ENCODE measurements at places on chromosomes 2 and 18.

- DNase-seq, result no peak
Measured at GRCh38 chr18:63405986-63406385, 16.3 kb downstream of the VPS4B start.

DNA sequence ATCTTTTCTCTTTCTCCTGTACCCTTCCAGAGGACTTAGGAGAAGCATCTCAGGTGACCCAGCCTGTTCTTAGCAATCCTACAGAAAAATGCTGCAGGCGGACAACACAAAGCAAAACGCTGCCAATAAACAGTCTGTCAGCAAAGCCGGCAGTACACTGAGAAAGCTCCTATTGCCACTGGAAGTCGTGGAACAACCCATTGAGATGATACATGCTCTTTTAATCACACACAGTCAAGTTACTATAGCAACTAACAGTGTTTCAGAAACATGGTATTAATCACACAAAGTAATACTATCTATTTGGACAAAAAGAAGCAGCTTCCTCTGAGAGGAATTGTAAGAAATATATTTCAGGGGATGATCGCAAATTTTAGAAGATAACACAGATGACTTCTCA, 10.5 kb downstream of the CTLA4 start:
- DNase-seq, result no peak

DNA sequence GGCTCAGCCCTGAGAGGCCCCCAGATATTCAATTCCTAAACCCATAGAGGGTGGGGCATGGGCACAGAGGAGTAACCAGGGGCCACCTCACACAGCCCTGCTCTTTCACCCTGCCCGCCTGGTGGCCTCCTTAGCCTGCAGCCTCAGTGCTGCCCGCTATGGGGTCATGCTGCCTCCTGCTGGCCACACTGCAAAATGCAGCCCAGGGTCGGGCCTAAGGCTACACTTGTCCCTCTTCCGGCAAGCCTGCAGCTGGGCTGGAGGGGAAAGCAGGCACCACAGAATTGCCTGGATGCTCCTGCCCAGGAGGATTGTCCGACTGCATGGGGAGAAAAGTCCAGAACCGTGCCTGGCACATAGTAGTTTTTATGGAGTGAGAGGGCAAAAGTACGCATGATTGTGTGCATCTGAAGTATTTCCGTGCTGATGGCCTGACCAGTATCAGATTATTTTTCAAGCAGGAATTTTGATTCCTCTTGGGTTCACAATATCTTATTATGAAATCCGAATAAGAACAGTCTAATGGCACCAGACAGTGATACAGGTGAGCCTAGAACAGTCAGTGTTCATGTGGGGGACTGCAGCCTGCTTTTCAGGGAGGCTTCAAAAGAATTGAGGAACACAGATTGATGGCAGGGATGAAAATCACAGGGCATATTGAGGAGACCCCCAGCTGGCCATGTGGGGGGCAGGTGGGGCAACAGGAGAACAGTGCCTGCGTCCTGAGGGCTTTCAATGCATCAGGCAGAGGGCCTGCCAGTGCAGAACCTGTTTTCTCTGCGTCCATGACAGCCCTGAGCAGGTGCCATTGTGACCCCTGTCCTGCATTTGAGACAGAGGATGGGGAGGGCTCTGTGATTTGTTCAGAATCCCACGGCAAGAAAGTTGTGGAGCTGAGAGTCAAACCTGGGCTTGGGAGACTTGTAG, 51.2 kb upstream of the ALPP start:
- DNase-seq, result peak; percentile 85

DNA sequence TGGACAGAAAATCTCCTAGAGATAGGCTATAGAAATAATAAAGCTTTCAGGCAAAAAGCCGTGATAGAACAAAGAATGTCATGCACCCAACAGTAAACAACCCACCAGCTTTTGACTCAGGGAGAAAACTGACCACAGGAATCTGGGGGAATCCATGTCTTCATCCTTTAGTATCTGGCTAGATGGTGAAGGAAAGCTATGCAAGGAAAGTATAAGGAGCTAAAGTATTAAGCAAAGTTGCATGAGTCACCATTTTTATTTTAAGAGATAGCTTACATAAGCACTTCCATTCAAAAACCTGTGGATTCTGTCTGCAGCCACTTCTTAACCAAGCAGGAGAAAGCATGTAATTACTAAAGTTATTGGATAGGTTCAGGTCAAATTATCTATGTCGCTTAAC, 363.8 kb downstream of the LRP1B start:
- peak; percentile 85 for DNase-seq

- no peak for DNase-seq
Measured at GRCh38 chr2:146604521-146604920, 1240.3 kb upstream of the ACVR2A start.

GRCh38 chr2:25164561-25164960, 3.8 kb downstream of the POMC start:
- DNase-seq, result peak; percentile 32

DNA sequence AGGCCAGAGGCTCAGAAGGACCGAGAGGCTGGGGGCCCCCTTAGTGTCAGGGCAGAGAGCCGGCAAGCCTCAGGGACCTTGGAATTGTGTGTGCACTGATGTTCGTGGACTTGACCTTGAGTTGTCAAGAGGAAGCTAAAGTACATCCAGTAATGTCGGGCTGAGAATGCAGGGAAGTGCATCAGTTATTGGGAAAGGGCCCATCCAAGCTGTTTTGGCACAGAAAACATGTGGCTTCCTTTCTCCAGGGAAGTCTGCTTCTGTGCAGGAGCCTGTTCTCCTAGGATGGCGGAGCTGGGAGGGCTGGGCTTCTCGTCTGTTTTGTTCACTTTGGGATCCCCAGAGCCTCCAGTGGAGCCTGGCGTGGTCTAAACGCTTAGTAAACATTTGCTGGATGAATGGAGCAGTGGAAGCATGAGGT, 23.7 kb downstream of the ATOH8 start:
- DNase-seq, result no peak

DNA sequence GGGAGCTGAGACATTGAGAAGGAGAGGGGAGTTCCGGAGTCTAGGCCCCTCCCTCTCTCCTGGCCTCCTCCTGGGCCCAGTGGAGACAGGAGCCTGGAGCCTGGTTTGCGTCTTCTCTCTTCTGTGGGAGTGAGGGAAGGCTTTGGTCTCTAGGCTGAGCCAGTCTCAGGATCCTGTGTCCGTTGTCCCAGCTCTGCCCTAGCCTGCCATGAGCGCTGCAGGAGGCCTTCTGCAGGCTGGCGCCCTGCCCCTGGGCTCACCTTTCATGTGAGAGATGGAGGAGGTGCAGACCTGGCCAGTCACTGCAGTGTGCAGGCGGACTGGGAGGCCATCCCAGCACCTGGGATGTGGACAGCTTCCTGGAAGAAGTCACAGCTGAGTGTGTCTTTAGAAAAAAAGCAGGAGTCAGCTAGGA, 8.7 kb downstream of the IMPA2 start:
- DNase-seq, result peak; percentile 15

DNA sequence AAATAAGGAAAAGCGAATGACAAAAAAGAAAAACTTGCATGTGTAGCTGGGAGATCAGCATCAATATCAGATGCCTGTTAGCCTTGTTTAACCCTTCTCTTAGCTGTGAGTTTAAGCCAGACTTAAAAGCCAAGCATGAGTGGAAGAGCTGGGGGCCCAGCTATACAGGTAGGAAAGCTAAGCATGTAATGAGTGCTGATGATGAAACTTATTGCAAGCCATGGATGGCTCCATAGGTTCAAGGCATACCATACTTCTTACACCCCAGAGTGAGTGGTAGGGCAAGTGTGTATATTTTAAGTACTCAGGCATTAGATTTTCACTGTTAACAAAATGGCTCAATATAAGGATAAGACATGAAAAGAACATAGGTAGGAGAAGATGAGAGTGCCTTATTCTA, 28.0 kb downstream of the RBBP8 start:
- no peak for DNase-seq

DNA sequence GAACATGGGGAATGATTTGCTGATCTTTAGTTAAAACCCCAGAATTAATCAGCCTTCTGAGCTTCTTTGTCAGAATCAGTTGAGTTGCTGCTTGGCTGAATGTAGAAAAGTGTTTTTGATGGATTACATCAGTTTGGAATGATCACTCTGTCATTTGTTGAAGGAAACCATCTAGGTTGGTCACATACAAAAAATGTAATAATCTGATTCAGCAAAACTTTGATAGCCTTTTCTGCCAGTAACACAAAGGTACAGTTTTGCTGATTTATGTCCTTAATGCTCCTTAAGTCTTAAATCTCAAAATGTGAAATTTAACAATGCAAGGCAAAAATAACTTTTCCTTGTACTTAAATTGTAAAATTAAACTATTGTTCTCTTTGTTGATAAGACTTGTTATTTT, 74.3 kb downstream of the GALNT13 start:
- DNase-seq, result no peak

DNA sequence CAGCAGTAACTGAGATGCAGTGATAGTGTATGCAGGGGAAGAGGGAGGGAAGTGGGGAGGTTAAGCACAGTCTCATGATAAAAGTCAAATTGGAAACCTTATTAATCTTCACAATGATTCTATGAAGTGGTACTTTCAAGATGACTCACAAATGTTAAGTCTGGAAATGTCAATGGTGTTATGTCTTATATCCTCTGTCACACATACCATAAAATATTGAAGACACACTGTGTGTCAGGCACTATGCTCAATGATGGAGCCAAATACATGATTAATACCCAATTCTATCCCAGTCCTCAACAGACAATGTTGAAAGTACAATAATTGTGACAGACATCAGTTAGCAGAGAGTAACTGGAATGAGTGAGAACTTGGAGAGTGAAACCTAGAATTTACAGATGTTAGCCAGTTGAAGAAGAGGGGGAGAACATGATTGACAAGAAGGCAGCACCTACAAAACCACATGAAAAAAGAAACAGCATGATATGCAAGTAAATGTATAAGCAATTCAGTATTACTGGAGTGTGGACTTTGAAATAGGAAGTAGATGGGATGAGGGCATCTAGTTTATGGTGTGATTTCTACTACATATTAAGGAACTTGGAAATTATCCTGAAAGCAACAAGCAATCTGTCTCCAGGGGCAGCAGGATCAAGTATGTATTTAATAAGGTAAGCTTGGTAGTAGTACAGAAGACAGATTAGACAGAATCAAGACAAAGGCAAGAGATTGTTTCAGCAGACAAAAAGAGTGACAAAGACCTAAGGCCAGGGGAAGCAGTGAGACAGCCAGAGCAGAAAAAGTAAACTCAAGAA, 107.6 kb downstream of the STRN start:
- DNase-seq, result no peak

- DNase-seq, result peak; percentile 73
Measured at GRCh38 chr18:55509631-55510324, 78.2 kb downstream of the TCF4 start.

GRCh38 chr18:60669938-60670337, 297.4 kb upstream of the MC4R start:
- DNase-seq, result no peak

DNA sequence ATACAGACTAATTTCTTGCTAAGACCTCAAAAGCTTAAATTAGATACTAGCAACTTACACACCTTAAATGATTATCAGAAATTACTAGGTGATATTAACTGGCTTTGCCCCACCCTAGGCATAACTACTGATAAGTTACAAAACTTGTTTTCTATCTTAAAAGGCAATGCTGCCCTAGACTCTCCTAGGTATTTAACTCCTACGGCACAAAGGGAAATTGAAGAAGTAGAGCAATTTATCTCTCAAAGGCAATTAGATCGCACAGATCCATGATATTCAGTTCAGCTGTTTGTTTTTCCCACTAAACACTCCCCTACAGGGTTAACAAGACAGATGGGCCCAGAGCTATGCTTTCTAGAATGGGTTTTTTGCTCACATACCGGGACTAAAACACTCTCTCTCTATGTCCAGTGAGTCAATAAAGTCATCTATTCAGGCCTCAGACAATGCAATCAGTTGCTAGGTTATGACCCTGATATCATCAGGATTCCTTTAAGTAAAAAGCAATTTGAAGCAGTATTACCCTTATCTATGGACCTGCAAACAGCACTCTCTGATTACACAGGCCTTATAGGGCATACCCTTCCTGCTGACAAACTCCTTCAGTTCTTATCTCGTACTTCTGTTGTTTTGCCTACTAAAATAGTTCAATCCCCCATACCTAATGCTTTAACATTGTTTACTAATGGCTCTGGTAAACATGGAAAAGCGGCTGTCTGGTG, 14.3 kb downstream of the MAP3K2 start:
- no peak for DNase-seq

DNA sequence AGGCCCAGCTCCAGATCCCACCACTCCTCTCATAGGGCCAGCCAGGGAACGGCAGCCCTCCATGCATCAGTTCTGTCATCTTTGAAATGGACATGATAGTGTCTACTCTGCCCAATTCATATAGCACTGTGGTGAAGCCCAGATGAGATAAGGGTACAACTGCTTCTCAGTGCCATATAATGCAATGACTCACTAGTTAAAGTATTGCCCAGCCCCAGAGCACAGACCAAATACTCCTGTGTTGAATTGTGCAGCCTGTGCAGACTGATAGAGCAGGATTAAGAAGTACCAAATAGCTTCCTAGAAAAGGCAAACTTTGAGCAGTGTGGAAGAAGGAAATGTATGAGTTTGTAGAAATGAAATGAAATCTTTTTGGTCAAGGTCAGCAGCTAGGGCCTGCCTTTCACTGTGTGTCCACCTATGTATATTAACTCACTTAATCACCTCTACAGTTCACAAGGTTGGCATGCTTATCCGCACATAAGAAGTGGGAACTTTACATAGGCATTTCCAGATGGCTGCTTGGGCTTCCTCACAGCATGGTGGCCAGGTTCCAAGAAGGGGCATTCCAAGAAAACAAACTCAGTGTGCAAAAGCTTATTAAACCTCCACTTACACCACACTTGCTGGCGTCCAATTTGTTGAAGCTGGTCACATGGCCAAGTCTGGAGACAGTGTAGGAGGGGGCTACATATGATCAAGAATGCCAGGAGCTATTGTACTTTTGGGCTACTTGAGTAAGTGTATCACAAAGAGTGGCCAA, 102.8 kb upstream of the COPS8 start:
- DNase-seq, result no peak

DNA sequence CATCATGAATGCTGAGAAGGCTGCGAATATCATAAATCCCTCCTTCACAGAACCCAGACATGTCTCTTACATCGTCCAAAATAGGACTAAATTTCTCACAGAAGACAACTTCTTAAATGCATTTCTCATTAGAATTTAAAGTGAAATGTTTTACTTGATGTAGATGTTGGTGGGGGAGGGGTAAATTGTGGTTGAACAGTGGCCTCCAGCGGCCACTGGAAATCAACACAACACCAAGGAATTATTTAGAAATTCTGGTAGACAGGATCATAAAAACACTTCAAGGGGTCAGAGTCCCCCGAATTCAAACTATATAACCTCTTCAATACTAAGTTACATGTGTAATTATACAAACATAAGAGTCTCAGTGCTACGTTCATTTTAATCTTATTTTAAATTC, 135.9 kb downstream of the ABCA12 start:
- peak; percentile 73 for DNase-seq

- DNase-seq, result peak; percentile 69
Measured at GRCh38 chr2:197011801-197012641, 85.5 kb upstream of the PGAP1 start.
